Aorta (tissue), 5 donors: ENCODE measurements at places on chromosomes 5 and 9. TPM values are rescaled to one million over a fixed set of nuclear protein-coding genes. Genes with fewer than 3 reads are reported as not detected.

Gene PDZD2
- total RNA-seq = 18.0 TPM

Gene PCDHB4
- 9.1 TPM for total RNA-seq

Gene HAVCR2
- 21.6 TPM for total RNA-seq

DNA sequence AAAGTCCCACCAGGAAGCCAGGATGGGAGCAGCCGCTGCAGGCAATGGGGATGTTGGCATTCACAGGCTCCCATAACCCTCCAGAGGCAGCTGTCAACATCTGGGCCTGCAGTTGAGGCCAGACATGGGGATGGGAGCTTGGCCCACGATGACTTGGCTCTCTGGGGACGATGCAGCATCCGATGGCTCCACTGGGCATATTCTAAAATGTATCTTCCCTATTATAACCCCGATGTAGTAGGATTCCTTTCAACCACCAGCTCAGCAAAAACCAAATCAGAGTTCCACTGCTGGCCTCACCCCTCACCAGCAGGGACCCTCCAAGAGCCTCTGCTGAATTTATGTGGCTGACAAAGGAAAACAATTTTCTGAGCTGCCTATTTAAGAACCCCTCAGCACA is 7.1 kb downstream of the SPRY4 start:
- H3K4me1 ChIP-seq = peaks cover 25% of the 10 kb centered on the region
- no peaks in the 10 kb centered on the region for H3K27me3 ChIP-seq
- DNase-seq = no peak

DNA sequence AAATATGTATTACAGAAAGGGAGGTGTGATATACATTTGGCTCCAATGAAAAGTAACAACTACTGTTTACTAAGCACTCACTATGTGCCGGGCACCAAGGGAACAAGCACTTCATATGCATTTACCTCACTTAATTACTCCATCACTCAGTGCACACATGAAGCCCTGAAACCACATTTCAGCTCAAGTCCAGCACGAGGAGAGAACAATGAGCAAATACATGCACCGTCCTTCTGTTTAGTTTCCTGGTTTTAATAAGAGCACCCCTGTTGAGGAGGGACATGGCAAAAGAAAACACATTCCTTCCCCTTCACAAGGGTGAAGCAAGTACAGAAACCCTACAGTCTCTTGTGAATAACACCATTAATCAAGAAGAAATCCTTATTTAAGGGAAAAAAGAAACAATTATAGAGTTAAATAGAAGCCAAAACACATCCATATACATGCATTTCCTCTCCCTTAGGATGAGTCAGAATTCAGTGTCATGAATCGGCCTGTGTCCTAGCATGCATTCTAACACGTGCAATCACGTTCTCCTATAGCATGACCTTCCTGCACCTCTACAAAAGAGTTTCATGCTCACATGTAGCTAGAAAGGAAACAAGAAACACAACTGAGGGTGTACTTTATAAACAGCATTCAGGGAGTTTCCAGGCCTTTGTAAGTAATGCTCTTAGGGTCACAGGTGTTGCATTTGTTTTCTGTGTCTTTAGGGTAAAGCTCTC is 411.6 kb downstream of the BNC2 start:
- H3K36me3 ChIP-seq = no peaks in the 10 kb centered on the region
- no peak overlapping the region for H3K4me3 ChIP-seq
- no peak for DNase-seq
- no peak overlapping the region for H3K27ac ChIP-seq
- H3K27me3 ChIP-seq = no peaks in the 10 kb centered on the region
